ENCODE measurements at places on chromosomes 2 and 18.
A peak's percentile ranks its signal among the peaks of the same experiment; 100 is the strongest.

- DNase-seq, result no peak
Measured at GRCh38 chr2:32812316-32812715, 134.4 kb upstream of the LTBP1 start.

GRCh38 chr2:238924796-238925195 is 76.9 kb downstream of the TWIST2 start:
- no peak for DNase-seq

DNA sequence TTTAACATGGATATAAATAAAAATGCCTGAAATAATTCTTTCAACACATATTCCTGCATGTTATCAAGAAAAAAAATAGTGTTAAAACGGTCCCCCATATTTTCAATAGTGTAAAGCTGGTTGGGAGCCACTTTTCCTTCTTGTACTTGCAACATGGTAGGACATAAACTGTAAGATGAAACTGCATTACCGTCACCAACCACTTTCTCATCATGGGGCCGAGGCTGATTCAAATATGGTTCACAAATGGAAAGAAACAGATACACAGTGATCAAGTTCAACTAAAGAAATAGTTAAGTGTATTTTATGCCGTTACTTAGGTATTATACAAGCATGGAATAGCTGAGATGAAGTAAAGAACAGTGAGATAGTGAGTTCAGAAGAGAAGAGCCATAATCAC is 360.7 kb downstream of the ZEB2 start:
- DNase-seq, result no peak

DNA sequence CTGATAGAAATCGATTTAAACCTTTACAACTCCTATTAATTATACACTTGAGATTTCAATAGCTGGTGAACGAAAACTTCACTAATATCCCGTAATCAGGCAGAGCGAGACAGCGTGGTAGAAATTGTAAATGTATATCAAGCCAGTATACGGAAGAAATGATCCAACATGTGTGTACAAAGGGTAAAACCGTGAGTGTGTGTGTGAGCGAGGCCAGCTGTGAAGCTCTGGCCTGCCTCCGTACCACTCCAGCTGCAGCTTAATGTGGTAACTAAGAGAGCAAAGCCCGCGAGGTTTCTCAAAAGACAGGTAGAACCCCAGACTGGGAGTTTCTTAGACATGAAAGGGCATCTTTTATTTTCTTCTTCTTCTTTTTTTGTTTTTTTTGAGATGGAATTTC is 52.3 kb upstream of the ZNF516 start:
- DNase-seq, result no peak

DNA sequence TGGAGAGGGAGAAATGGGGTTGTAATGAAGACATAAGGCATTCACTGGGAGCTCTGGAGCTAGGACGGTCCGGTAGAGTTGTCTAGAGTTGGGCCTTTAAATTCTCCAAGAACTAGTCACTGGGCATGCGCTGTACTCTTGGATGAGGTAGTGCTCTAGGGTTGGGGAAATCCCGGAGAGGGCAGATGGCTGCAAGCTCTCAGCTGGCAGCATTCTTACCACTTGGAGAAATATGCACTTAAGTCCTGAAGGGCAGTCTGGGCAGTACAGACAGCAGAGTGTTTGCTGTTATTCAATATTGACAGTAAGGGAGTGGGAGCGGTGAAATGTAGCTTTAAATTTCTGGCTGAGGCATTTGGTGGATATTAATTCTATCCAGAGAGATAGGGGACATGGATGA is 214.6 kb downstream of the RDH14 start:
- peak; percentile 74 for DNase-seq

GRCh38 chr18:62450546-62451410 is 72.0 kb upstream of the ZCCHC2 start:
- peak; percentile 86 for DNase-seq

DNA sequence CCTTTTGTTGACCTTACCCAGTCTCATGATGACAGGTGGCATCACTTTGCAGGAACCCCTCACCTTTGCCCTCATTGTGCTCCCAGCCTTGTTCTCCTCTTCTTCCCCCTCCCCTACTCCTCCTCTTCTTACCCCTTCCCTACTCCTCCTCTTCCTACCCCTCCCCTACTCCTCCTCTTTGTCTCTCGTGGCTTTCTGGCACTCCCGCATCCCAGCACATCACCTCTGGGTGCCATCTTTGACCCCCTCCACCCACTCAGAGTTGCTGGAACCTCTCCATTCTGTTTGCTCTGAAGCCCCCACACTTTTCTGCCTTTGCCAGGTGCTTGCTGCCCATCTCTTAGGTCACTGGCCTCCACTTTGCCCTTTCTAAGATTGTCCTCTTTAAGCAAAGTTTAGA is 17.1 kb downstream of the UBE2F start:
- DNase-seq, result no peak

- DNase-seq, result no peak
Measured at GRCh38 chr2:16978301-16978700, 312.7 kb upstream of the CYRIA start.

Data from mesenchymal stem cell (in vitro differentiated cells and primary cell).